Ureter (tissue), 1 donor: ENCODE measurements at places on chromosomes 3 and 15. TPM values are rescaled to one million over a fixed set of nuclear protein-coding genes. Genes with fewer than 3 reads are reported as not detected.

DNA sequence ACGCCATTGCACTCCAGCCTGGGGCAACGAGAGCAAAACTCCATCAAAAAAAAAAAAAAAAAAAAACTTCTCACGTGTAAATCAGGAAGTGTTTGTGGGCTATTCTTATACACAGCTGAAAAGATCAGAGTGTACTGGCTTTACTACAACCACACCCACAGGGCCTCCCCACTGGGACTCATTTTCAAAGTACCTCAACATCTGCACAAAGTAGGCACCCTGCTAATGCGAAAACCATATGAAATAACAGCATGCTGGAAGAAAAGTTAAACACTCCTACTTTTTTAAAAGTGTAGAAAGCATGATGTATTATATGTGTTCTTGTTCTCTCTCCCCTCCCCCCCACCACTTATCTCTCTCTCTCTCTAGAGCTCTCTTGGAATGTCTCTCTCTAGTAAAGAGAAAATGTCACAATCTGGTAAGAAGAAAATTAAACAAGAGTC, 11.1 kb downstream of the UACA start:
- DNase-seq = no peak

- no peak for DNase-seq
Measured at GRCh38 chr3:53074366-53074696, 28.5 kb upstream of the SFMBT1 start.

DNA sequence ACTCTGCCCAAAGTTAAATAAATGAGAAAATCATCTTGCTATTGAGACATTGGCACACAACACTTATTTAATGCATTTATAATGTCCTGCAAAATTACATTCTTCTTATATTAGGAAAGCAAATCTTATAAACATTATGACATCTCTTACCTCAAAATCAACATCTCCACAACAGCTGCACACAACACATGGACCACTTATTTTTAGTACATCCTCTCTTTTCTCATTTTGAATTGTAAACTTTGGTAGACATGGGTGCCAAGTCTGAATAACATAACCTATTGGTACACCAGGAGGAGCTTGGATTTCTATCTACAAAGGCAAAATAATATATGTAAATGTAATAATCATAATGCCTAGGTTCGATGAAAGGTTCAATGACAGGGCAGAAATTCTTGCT, 23.0 kb downstream of the PLSCR1 start:
- no peak for DNase-seq

- DNase-seq = no peak
Measured at GRCh38 chr15:29665444-29666003, 156.7 kb downstream of the TJP1 start.

- no peak for DNase-seq
Measured at GRCh38 chr3:128128251-128128650, 4.6 kb upstream of the RUVBL1 start.

Gene MFGE8
- 165 TPM for total RNA-seq

- no peak for DNase-seq
Measured at GRCh38 chr3:188974856-188975599, 196.7 kb upstream of the TPRG1 start.

Gene MESP2
- not detected for total RNA-seq
